ENCODE measurements at places on chromosomes 12 and 14.

DNA sequence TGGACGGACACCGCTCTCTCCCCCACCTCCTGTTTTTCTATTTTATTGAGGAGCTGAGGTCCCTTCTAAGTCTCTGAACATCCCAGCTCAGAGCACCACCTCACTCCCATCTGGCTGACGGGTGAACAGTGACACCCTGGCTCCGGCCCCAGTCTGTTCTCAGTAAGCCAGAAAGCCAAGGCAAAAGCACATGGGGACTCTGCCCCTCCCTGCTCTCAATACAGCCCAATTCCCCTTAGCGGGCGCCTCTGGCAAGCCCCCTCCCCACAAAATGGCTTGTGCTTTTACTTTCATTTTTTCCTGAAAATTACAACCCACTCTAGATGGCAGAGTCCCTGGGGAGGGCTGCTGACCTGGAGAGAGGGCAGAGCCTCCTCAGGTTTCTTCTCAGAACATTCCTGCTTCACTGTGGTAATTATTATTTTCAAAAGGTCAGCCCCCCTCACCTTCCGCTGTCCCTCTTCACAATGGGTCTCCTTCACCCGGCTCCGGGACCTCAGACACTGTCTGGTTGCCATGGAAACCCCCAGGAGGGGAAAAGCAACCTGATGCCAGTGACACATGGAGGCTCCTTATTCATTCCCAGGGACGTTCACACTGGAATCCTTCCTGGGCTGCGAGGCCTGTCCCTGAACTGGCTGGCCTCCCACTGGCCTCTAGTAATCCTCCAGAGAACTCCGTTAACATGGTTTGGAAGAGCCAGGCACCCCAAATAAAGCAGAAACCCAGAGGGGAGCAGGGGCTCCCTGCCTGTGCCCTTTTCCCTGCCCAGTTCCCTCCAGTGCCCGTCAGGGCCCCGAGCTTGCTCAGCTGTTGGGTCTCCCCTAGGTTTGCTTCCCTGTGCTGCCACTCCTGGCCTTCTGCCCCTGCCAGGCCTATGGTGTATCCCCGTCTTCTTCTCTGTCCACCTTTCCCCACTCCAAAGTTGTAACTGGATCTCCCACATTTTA, 15.9 kb downstream of the COL2A1 start:
- DNase-seq, result no peak

GRCh38 chr12:132065609-132066344, 78.3 kb downstream of the DDX51 start:
- DNase-seq, result no peak

- DNase-seq, result no peak
Measured at GRCh38 chr12:67449591-67450052, 180.5 kb downstream of the CAND1 start.

DNA sequence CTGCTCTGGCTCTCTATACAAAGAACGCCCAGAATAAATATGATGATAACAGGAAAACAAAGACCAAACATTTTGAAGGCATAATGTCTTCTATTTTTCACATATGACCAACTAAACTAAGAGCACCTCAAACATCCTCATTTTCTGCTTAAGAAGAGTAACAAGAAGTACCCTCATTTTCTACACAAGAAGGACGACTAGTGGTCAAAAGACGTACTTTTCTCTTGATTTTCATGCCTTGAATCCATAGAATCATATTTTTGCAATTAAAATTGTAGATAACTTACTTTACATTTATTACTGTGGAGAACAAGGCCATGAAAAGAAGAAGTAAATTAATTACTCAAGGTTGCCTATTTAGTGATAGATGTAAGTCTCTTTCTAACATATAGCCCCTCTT, 358.6 kb downstream of the DUSP6 start:
- DNase-seq, result peak; percentile 28

GRCh38 chr14:39499514-39499913, 67.3 kb upstream of the FBXO33 start:
- no peak for DNase-seq

DNA sequence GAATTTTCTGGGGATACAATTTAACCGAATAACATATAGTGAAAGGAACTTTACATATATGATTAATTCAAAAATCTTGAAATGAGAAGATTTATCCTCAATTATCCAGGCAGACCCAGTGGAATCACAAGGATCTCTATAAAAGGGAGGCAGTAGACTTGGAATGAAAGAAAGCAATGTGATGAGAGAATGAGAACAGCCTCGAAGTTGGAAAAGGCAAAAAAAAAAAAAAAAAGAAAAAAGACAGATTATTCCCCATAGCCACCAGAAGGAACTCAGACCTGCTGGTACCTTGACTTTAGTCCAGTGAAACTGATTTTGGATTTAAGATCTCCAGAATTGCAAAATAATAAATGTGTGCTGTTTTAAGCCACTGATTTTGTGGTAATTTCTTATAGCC, 416.3 kb upstream of the OR4E1 start:
- DNase-seq, result no peak

- DNase-seq, result no peak
Measured at GRCh38 chr12:64407342-64408223, 3.4 kb downstream of the XPOT start.

- no peak for DNase-seq
Measured at GRCh38 chr12:92943482-92944250, 14.6 kb upstream of the EEA1 start.

GRCh38 chr14:98578204-98578603, 693.8 kb downstream of the BCL11B start:
- no peak for DNase-seq

- no peak for DNase-seq
Measured at GRCh38 chr12:94327809-94328208, 131.9 kb downstream of the CEP83 start.

DNA sequence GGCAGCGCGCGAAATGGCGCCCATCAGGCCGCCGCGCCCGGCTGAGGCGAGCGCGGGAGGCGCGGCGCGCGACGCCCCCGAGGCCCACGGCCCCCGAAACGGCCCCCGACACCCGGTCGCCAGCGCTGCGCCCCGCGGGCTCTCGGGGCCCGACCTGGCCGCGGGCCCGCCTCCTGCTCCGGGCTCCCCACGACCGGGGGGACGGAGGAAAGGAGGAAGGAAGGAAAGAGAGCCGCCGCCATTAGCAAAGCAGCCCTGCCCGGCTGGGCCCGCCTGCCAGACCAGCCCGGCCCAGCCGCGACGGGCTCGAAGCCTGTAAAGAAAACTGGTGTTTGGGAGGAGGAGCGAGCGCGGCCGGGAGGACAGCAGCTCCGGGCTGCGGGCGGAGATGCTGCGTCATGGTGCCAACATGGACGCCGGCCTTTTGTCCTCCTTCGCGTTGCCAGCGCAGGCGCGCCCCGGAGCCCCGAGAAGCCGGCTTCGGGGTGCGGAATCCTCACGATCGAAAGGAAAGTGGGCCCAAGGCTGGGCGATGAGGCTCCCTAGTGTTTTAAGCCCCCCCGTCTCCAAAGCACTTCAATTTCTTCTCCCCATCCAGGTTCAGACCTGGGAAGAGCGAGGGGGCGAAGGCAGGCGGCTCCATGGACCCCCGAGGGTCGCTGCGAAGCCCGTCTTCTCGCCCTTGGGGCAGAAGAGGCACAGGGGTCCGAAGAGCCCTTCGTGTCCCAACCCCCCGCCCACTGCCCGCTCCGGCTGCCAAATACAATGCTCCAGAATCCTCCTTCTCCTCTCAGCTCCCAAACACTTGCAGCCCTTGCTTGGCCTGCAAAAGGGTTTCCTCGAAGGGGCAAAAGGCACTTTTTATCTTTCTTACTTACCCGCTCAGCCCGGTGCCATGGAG, 2.9 kb upstream of the SETD1B start:
- no peak for DNase-seq

DNA sequence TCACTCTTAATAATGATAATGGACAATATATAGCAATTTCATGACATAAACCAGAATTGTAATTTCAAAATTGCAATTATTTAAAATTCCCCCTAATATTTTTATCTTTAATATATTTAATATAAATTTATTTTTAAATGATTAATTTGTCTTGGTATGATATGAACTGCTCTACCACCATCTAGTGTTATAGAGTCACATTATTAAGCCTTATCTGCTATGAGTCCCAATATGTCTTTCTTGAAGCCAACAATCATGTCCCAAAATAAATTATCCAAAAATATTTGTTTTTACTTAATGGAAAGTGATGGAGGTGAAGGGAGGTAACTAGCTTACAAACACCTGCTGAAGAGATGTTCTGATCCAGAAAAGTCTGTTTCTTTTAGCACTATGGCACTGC, 151.4 kb downstream of the KCNC2 start:
- DNase-seq, result no peak

- peak; percentile 86 for DNase-seq
Measured at GRCh38 chr14:52068615-52069306, at the start of gene NID2. Gene NID2 (minus strand): TSS chr14:52069059. CDS start chr14:52068994, 65 bp downstream.

DNA sequence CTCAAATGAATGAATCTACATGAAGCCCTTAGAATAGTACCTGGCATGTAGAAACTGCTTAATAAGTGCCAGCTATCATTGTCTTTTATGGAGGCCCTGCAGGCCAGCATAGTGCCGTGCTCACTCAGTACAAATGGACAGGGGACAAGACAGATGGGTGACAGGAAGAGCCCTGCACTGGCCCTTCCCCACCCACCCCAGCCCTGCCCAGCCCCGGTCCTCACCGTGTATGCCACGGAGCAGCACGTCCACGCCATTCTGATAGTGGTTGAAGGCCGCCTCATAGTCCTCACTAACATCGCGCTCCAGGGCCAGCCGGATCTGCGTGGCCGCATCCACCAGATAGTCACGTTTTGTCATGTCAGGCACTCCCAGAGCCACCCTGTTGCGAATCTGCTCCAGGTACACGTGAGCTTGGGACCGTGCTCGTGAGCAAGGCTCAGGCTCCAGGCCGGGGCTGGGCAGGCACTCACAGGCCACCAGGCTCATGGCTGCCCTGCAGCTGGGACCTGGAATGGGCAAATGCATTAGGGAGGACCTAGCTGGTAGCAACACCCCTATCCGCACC, 1.9 kb downstream of the RPS6KL1 start:
- DNase-seq, result no peak
